Stimulated activated naive CD8-positive, alpha-beta T cell treated with anti-CD3 and anti-CD28 coated beads, Interleukin-15, amount 100 ng/mL, for 72 hours (primary cell): ENCODE measurements at places on chromosomes 12 and 14.

DNA sequence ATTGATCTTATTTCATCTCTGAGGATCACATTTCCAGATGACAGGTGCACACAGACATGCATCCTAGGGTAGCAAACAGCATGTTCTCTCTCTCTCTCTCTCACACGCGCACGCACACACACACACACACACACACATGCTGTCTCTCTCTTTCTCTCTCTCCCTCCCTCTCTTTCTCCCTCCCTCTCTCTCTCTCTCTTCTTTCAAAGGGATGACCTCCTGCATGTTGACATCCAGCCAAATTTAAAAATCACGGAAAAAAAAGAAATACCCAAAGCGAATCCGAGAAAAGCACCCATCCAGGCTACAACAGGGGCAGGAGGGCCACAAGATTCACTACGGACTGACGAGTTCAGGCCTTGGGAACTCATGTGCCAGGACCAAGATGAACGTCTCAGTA, 2.3 kb downstream of the KSR2 start:
- no peak for DNase-seq

DNA sequence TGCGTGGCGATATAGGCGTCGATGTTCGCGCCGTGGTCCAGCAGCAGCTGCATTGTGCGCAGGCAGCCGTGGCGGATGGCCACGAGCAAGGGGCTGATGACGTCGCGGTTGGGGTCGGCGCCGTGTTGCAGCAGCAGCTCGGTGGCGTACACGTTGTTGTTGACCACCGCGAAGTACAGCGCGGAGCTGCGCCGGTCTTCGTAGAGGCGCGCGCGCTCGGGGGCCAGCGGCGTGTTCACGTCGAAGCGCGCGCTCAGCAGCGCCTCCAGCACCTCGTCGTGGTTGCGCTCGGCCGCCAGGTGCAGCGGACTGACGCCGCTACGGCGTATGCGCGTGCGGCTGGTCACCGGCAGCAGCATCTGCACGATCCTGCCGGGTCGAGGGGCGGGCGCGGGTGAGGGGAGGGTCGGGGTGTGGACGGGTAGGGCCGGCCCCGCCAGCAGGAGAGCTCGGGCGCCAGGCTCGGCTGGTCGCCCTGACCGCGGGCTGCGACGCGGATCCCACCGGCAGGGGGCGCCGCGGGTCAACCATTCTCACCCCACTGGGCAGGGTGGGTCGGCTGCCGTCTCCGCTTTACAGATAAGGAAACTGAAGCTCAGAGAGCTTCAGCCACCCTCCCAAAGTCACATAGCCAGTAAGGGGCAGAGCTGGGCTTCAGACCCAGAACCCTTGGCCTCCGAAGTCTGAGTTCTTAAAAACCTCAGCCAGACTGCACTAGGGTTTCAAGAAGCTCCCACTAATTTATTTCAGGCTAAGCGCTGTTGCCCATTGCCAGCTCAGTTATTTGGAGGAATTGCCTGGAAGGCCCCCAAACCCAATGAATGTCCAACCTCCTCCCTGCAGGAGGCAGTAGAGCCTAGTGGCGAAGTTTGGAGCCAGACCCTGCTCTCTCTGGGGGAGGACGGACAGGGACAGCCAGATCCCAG, 12.4 kb downstream of the FAM181A start:
- DNase-seq = peak; percentile 91

- no peak for DNase-seq
These were observed 17.1 kb upstream of the MDM1 start for GRCh38 chr12:68349220-68349621.

DNA sequence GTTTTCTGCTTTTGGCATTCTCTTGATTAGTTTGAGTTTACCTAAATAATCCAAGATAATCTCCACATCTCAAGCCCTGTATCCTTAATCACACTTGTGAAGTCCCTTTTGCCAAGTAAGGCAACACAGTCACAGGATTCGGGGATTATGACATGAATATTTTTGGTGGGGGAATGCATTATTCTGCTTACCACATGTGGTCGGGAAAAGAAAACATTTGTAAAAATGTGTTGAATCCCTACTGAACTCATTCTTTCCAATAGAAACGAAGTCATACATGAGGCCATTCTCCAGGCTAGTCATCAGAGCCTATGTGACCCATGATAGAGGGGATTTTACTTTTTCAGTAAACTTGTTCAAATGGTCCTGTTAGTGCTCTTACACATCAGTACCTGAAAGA, 58.5 kb upstream of the PRICKLE1 start:
- no peak for DNase-seq

GRCh38 chr12:77549383-77550128, 281.1 kb upstream of the NAV3 start:
- DNase-seq = no peak

DNA sequence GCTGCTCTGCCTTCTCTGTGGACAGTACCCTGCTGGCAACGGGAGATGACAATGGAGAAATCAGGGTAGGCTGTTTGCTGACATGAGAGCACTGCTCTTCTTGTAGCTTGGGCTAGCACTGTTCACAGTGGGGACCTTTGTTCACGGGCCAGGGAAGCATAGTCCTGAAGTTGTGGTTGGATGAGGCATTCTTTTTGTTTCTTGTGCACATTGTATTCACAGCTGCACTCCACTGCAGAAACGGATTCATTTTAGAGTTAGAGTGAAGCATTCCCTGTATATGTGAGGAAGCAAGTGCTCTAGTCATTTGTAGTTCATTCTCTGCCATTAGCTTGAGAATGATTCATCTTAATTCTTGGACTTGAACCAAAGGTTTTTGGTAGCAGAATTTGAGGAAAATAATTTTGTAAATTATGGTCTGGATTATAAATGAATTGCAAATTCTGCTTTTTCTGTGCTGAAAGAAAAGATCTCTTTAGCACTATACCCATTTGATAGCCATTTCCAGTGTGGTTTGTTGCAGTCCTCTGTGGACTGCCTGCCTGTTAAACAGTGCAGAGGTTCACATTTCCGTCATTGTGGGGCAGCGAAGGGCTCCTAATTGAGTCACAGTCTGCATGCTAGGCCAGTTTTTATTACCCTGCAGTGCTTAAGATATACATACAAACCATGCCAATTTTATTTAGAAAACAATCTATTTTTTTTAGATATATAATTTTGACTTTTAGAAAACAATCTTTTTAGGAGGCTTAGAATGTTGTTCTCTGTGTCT, 80.6 kb downstream of the APAF1 start:
- DNase-seq = peak; percentile 26

GRCh38 chr12:3201339-3202051, 124.3 kb downstream of the TSPAN9 start:
- no peak for DNase-seq

- no peak for DNase-seq
These were observed 58.2 kb upstream of the ZFP36L1 start for GRCh38 chr14:68851078-68851477.

- no peak for DNase-seq
These were observed 22.2 kb upstream of the PLEKHG6 start for GRCh38 chr12:6288235-6288634.

DNA sequence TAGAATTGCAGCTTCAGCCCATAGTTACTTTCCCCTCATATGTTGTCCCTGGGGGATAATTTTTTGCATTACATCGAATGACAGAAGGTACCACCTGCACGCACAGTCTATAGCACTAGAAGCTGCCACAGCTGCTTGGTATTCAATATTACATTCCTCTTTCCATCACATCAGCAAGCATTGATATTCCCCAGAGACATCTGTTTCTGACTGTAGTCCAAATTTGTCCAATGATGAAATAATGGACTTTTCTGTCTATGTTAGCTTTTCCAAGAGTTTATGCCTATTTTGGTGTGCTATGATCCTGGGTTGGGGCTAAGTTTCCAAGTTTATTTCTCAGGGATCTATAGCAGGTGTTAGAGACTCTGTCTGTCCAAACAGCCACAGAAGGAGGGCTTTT, 335.4 kb downstream of the LRIG3 start:
- DNase-seq = no peak

- DNase-seq = no peak
These were observed 122.0 kb upstream of the HIF1A start for GRCh38 chr14:61573321-61573720.
